ENCODE measurements at places on chromosomes 2 and 18.

- DNase-seq: no peak
These were observed 446.7 kb downstream of the RNF144A start for GRCh38 chr2:7363906-7364305.

DNA sequence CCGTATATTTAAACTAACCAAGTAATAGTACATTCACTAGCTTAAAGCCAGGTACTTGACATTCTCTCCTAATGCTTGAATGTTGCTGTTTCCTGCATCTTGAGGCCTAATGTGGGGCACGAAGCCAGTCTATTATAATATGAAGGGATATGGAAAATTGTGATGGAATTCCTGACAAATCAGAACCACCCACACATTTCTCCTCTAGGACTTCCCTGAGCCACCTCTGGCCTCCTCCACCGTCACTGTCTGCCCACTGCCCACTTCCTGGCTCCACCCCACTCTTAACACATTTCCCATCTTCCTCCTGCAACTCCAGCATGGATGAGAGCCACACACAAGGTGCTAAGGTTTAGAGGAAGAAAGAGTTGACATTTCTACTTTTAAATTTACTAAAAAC lies 19.0 kb upstream of the INO80C start:
- no peak for DNase-seq

DNA sequence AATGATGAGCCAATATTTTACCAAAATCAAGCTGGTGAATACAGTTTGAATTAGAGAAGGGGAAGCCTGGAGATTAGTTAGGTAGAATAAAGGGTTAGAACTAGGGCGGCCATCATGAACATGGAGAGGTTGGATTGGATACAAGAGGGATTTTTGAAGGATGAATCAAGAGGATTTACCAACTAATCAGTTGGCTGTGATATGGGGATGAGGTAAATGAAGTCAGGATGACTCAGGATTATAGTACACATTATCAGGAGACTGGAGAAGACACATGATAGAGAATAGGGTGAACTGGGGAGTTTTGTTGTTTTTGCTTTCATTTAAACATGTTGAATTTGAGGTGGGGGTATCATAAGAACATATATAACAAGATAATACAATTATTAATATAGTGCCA lies 73.8 kb upstream of the PROKR1 start:
- DNase-seq: no peak

DNA sequence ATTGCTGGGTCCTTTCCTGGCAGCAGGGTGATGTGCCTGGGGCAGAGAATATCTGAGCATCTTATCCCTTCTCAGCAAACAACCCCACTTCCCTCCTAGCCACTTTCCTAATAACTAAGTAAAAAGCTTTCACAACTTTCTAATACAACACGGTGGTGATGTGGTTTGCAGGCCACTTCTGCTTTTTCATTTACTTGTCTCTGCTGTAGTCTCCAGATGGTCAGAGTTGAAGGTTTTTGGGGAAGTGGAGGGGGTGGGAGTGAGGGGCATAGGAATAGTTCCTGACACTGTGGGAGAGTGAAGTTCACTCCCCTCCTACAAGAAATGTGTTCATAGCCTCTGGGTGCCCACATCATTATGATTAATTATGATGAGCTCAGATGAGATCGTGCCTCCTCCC lies 11.6 kb downstream of the OXER1 start:
- DNase-seq: no peak

DNA sequence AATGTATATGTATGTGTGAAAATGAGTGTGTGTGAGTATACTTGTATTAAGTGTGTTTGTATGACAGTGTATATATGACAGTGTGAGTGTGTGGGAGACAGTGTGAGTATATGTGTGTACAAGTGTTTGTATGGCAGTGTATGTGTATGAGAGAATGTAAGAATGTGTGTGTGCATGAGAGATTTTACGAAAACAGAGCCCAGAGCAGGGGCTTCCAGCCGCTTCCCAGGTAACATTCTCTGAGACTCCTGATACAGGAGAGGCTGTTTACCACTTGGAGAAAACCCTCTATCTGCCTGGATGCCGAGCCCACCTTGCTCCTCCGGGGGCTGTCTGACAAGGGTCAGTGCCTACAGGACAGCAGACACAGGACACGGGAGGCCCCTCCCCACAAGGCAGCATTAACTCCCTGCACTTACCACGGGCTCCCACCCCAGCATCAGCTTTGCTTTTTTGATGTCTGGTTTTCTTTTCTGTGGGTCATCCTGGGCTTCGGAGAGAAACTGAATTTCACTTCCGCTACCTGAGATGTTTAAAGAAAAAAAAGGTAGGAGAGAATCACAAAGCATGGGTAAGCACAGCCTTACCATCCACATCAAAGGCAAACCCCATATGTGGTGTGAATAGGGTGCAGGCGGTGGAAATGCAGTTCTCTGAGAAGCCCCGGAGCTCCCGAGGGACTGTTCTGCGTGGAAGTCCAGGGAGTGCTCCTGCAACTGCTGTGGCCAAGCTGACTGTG lies 97.6 kb downstream of the UXS1 start:
- no peak for DNase-seq

- no peak for DNase-seq
These were observed 247.3 kb upstream of the GYPC start for GRCh38 chr2:126408671-126409070.

- no peak for DNase-seq
These were observed 26.0 kb downstream of the CWC22 start for GRCh38 chr2:179981085-179981484.

DNA sequence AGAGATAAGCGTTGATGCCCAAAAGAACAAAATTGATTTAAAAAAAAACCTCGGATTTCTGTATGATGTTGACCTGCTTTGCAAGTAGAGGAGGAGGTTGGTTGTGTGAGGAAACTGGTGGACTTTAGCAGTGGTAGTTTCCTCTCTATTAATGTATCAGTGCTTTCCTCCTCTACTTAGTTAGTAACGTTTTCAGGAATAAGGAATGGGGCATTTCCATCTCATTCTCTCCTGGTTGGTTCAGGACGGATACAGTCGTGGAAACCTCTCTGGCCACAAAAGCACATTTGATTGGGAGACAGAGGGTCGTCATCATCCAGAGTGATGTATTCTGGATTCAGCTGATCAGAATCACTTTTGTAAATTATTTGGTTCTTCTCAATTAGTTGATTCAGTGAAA lies 1.5 kb downstream of the FHOD3 start:
- no peak for DNase-seq

DNA sequence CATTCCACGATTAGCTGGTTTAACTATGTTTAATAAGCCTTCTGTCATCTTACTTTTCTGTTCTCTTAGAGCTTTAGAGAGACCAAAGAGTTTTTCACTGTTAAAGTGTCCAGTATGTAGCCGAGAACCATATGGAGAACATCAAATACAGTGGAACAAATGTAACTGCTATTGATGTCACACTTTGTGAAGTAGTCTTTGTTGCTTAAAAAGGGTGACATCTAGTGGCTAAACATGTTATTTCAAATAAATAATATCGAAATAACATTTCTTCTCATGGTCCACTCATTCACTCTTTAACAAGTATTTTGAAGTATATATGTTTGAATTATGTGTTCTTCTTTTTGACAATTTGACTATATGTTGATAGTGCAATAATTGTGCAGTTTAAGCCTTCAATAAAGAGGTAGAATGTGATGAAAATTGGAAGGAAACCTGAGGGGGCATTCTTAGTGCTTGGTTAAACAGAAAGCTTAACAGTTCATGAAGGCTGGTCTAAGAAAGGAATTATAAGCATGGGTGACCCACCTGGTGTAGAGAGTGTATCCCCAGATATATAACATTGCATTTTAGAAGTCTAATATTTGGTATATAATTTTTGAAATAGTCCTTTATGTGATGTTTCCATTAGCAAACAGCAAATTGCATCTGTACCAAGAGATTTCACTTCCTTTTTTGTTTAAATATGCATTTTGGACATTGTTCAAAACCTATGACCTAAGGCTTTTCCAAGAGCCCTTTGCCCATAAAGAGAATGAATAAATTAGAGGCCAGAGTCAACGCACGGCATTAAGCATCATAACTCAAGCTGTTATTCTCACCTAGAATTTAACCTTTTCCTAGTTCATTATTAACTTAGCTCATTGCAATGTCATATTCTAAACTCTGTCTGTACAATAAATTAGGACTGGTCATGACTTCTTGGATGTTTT lies 112.1 kb downstream of the KYNU start:
- no peak for DNase-seq

All from suprapubic skin (tissue), 4 donors.